ENCODE measurements at places on chromosomes 13 and 19. TPM values are rescaled to one million over a fixed set of nuclear protein-coding genes. Genes with fewer than 3 reads are reported as not detected.

Gene GATAD2A
- polyA plus RNA-seq = 12.6 TPM

Gene SPRED3
- 0.31 TPM for polyA plus RNA-seq

Gene ZNF112
- polyA plus RNA-seq = 0.86 TPM

Gene ZNF865
- polyA plus RNA-seq = 4.7 TPM

Gene ALOX5AP
- 40.2 TPM for polyA plus RNA-seq
